ENCODE measurements at places on chromosomes 6 and 20.

GRCh38 chr6:14094721-14095120 is 22.9 kb upstream of the CD83 start:
- no peak for DNase-seq

- DNase-seq, result no peak
Observed at GRCh38 chr6:40953486-40953885, 85.5 kb downstream of the UNC5CL start.

DNA sequence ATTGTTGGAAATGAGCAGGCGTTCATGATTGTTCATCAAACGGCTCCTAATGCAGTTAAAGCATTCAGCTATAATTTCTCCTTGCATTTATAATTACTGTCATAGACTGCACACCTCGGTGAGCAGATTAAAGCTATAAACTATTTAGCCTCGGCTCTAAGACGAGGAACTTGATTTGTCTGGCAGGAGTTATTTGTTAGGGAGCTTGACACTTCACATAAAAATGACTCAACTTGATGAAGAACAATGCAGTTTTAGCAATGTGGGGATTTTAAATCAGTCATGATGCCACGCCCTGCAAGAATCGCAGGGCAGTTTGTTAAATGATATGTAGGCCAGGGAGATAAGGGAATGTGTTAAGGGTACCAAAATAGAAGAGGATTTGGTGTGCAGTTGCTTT is 290.2 kb downstream of the TSHZ2 start:
- no peak for DNase-seq

DNA sequence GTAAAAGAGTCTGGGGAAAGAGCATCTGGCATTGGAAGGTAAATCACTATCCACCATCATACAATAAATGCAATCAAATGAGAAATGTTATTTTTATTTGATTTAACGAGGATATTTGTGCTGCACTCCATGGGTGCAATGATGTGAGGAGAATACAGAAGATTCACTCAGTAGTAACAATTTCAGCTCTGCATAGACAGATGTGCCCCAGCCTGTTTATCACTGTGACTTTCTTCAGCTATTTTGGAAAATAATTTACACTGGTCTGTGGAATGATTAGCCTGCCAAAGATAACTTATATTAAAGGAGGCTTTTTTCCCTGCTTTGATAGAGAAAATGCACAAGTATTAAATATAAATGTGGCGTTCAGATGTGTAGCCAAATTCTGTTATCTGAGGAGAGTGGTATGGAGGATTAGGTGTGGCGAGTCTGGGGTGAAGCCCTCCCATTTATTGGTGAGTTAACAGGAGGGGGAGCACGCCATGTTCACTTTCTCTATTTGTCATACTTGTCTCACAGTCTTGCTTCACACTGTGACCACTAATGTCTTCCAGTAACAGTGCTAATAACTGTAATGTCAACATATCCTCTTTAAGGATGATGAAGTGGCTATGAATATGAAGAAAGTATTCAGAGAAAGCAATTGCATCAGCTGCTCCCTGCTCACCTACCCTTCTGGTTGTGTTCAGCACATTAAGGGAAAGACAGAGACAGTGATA is 645.6 kb downstream of the MMUT start:
- DNase-seq, result no peak

GRCh38 chr6:153966001-153966400 is 73.0 kb upstream of the OPRM1 start:
- DNase-seq, result no peak

DNA sequence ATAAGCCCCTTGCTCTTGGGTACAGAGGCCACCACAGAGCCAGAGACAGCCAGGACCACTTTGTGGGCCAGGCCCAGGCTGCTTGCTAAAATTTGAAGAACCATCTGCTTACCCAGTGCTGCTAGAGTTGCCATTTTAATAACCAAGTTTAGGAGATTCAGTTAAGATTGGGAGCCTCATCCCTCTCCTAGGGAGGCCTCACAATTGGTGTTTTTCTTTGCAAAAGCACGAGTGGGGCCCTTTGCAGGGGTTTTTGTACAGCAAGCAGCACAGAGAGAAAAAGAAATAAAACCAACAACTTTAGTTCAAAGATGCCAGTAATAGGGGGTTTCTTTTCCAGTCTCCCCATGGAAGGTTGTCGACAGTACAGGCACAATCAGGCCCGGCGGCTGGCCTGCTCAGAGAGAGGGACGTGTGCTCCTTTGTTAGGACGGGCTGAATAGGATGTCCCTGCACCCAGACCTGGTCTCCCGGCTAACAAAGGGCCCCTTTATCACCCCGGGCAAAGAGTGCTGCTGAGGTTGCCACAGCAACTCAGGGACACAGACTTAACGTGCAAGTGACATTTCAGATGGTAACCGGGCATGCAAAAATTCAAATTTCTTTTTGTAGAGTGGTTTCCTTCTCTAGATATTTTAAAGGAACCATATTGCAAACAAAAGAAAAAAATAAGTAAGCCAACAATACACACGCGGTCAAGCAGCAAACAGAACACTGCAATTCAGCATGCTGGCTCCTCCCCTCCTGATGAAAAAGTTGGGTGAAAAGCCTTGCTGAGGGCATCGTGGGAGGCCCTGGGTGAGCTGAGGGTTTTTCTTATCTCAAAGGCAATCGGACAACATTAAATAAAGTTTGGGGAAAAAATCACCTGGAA is 10.5 kb upstream of the TOX2 start:
- no peak for DNase-seq

- no peak for DNase-seq
Observed at GRCh38 chr6:16481697-16482399, 243.5 kb downstream of the GMPR start.

- no peak for DNase-seq
Observed at GRCh38 chr6:143061597-143062385, 1.1 kb downstream of the AIG1 start.

DNA sequence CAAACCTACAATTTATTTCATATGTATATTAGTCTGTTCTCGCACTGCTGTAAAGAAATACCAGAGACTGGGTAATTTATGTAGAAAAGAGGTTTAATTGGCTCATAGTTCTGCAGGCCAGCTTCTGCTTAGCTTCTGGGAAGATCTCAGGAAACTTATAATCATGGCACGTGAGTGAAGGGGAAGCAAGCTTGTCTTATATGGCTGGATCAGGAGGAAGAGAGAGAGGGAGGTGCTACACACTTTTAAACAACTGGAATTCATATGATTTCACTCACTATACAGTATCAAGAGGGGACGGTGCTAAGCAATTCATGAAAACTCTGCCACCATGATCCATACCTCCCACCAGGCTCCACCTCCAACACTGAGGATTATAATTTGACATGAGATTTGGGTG is 29.9 kb downstream of the PHACTR2 start:
- DNase-seq, result no peak

DNA sequence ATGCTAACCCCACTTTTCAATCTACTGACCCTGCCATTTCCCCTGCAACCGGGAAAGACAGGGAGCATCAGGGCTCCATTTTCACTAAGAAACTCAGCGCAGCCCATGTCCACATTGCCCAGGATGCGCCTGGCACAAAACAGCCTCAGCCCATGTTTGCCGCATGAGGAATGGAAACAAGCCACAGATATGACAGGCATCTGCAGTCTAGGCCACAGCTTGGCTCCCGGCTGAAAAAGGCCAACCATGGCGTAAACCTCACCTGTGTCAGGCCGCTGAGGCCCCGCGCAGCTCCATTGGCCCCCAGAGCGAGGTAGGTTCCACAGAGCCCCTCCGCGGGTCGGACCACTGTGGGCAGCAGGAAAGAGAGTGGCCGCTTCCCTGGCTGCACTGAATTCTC is 21.7 kb downstream of the GGT7 start:
- no peak for DNase-seq

- DNase-seq, result no peak
Observed at GRCh38 chr20:24892522-24892921, 56.5 kb upstream of the CST7 start.

GRCh38 chr6:81996414-81996813 is 243.9 kb upstream of the TENT5A start:
- DNase-seq, result no peak

DNA sequence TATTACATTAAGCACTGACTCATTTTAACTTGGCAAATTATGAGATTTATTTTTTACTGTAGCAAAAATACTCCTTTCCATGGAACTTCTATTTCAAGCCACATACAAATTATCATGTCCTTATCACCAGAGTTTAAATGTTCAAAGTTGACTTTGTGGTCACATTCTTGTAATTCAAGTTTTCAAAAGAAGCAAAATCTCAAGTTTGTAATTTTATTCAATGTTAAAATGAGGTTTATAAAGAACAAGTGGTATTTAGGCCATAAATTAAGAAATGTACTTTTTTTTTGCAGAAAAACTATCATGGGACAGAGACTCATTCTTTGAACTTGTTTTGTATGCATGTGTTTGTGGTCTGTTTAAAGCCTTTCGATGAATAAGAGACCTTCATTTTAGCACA is 811.5 kb downstream of the TENT5A start:
- no peak for DNase-seq

GRCh38 chr6:96626759-96627364 is 63.9 kb downstream of the FHL5 start:
- no peak for DNase-seq

- DNase-seq, result no peak
Observed at GRCh38 chr20:12555369-12555768, 453.4 kb upstream of the SPTLC3 start.

DNA sequence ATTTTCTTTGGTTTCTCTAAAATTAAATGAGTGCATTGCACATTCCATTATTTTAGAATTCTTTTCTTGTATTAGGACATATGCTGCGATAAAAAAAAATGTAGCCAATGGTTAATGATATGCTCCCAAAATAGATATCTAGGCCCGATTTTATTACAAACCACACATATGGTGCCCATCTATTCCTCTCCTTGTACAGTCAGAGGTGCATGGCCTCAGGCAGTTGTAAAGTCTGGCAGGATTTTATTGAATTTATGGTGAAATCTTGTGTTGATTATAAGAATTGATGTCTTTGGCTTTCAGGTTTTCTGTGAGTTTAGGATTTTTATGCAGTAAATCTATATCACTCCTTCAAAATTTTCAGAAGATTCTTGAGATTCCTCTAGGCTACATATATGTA is 192.2 kb downstream of the RFPL4B start:
- DNase-seq, result no peak

GRCh38 chr6:15410752-15411151 is 164.9 kb downstream of the JARID2 start:
- no peak for DNase-seq

- DNase-seq, result no peak
Observed at GRCh38 chr6:16660157-16660497, 101.1 kb downstream of the ATXN1 start.

GRCh38 chr6:144405163-144405562 is 120.0 kb downstream of the UTRN start:
- DNase-seq, result no peak

GRCh38 chr6:117414770-117415169 is 11.0 kb downstream of the ROS1 start:
- DNase-seq, result no peak

DNA sequence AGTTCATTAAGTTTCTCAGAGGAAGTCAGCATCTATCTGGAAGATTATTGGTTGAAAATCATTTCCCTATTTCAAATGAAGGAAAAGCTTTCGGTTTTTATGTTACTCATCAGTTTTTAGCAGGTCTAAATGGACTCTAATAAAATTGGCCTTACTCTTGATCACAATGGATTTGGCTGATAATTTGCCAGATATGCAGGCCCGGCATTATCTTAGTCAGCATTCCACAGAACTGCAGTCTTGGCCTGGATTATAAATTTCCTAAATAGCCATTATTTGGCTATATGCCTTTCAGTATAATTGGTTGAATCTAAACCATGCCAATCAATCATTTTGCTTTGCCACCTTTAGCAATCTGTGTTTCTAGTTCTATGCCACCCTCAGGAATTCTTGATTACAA is 91.7 kb upstream of the KCNQ5 start:
- DNase-seq, result no peak

DNA sequence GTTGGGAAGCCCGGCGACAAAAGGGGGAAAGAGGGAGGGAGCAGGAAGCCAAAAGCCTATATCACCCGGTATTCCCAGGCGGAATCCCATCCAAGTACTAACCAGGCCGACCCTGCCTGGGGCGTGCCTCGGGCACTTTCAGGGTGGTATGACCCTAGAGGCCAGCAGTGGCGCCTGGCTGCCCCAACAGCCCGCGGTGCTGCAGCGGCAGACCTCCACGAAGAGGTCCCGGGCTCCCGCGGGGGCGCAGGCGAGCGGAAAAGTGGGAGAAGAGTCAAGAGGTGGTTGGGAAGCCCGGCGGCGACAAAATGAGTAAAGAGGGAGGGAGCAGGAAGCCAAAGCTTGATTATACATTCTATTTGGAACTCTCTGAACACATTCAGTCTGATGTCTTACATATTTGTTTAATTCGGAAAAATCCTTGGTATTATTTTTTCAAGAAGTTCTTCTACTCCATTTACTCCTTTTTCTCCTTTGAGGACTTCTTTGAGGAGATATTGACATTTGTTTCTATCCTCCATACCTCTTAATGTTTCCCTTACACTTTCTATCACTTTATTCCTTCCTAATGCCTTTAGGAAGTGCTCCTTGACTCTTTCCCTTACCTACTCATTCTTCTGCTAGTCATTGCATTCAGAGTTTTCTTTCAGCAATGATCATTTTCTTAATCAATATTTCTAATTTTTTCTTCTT is 11.5 kb downstream of the TREML4 start:
- DNase-seq, result no peak

- DNase-seq, result no peak
Observed at GRCh38 chr6:39114388-39114703, 640 bp downstream of the SAYSD1 start.

GRCh38 chr6:47336334-47336733 is 26.6 kb upstream of the TNFRSF21 start:
- DNase-seq, result no peak

- DNase-seq, result no peak
Observed at GRCh38 chr6:112821476-112821875, 474.3 kb downstream of the RFPL4B start.

DNA sequence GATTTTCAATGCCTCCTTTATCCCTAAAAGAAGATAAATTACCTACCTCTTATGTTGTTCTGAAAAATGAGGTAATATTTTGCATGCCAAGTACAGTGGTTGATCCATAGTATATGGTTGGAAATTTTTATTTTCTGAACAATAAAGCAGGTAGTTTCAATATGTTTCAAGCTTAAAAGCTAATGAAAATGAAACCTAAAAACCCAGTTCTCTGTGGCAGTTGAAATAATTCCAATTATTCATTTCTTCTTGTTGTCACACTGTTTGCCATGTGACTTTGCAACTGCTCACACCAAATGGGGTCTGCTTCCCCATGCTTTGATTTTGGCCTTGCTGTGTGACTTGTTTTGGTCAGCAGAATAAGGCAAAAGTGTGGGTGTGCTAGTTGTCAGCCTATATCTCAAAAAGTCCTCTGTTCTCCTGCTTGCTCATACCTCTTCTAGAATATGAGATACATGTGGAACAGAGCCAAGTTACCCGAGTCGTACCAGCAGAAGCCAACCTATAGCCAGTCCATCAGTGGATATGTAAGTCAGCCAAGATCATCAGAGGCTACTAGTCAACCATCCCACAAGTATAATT is 197.2 kb upstream of the THEMIS start:
- no peak for DNase-seq

DNA sequence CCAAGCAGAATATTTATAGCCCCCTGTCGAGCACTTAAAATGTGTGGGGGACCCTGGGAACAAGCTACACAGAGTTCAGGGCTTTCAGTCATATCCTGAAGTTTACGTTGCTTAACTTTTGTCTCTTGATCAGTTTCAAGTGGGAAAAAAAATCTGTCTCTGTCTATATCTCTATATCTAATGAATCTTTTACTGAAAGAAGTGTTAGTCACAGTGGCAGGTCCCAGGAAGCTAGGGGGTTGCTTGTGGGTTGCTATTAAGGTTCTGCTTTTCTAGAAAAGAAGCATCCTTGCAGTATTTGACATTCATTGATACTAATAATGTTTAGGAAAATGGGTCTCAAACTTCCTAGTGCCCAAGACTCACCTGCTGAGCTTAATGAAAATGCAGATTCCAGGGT is 76.7 kb upstream of the CLDN20 start:
- no peak for DNase-seq
